ENCODE measurements at places on chromosomes 1 and 21.

DNA sequence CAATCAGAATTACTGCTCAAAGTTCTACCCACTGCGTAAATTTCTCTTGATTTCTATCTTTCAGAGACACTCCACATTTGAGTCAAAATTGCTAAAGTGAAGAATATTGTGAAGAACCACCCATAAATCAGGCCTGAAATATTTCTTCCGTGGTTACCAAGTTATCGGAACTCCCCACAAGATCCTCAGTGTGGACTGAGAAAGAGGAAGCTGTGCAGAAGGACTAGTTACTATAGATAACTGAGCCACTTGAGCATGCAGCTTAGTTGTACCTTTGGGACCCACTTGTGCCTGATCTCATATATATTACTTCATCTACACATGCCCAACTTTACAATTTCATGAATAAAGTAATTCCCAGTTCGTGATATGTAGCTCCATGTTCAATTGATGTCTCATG, 18.4 kb downstream of the RWDD3 start:
- DNase-seq = no peak

GRCh38 chr1:62144238-62144831, 50.3 kb upstream of the L1TD1 start:
- DNase-seq = peak; percentile 26

DNA sequence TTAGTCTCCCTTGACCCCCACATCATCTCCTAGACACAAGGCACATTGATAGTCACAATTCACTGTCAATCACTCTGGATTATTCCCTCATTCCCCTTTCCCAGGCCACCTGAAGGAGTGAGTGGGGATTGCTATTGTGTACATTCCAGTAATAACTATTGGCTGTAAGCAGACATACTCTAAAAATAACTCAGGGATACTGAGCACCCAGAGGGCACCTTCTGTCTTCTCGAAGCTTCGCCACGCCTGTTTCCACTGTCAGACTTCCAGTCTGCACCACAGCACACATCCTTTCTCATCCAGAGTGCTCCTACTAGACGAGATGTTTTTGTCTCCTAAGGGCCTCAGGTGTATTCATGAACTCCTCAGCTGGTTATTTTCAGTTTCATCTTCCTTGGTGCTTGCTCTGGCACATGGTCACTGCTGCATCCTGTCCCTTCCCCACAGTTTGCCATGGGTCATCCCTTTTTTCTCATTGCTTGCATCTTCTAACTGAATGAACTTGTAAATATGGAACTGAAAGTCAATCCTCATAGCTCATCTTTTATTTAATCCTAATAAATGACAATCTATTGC, 848 bp upstream of the APOBEC4 start:
- DNase-seq = no peak

GRCh38 chr1:228180271-228180958, 14.8 kb downstream of the IBA57 start:
- no peak for DNase-seq

GRCh38 chr1:222940095-222940494, 125.3 kb downstream of the DISP1 start:
- DNase-seq = no peak

DNA sequence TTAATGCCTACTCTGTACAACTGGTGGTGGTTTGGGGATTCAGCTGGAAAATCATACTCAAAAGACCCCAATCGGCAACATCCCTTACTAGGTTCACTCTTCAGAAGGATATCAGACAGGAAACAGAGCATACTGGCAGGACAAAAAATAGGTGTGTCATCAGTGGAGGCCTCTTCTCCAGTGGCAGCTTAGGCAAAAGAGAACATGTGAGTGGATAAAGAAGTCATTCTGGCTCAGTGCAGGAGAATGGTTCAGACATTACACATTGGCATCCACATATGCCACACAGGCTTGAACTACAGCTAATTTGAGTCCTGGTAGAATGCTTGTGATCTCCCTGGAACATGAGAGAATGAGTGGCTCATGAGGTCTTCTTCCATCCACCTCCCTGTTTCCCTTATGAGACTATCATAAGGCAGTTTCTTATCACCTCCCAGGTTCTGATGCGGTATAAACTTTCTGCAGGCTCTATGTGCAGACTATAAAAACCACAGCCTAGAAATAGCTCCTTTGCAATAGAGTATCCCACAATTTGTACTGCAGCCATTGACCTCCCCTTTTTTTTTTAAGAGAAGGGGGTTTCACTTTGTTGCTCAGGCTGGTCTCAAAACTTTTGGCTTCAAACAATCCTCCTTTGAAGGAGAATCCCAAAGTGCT, 24.7 kb downstream of the VAMP4 start:
- no peak for DNase-seq

DNA sequence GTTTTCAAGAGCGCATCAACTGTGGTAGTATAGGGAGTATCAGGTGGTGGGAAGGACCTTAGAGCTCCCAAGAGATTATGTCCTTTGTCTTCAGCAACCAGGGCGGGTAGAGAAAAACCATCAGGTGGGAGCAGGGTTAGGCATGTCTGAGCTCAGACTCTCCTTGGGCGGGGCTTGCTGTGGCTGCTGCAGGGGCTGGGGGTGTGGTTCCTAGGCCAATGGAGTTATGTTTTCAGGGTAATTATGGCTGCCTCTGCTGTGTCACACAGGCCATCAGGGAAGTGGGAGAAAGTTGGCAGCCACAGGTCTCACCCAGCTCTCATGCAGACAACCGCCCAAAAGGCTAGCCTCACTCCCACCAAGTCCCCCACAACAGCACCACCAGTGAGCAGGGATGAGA, 74.9 kb downstream of the FCRL5 start:
- DNase-seq = no peak
